ENCODE measurements at places on chromosomes 2 and 18. TPM values are rescaled to one million over a fixed set of nuclear protein-coding genes. Genes with fewer than 3 reads are reported as not detected.

Gene SCYGR4
- not detected for total RNA-seq

Gene CTAGE1
- total RNA-seq = under 0.01 TPM

GRCh38 chr2:170455617-170456426, 259.3 kb upstream of the SP5 start:
- peak; percentile 22 for DNase-seq

- DNase-seq = no peak
Measured at GRCh38 chr18:76932026-76932819, 109.9 kb downstream of the ZNF236 start.

Gene GPR35
- total RNA-seq = 0.26 TPM

Gene FSHR
- total RNA-seq = not detected

Measured in bronchial epithelial cell (primary cell).